ENCODE measurements at places on chromosomes 2 and 18. TPM values are rescaled to one million over a fixed set of nuclear protein-coding genes. Genes with fewer than 3 reads are reported as not detected.

GRCh38 chr2:226798422-226799210 lies 1.0 kb downstream of the IRS1 start:
- no peak for ATAC-seq

Gene REG1B
- total RNA-seq, result not detected

DNA sequence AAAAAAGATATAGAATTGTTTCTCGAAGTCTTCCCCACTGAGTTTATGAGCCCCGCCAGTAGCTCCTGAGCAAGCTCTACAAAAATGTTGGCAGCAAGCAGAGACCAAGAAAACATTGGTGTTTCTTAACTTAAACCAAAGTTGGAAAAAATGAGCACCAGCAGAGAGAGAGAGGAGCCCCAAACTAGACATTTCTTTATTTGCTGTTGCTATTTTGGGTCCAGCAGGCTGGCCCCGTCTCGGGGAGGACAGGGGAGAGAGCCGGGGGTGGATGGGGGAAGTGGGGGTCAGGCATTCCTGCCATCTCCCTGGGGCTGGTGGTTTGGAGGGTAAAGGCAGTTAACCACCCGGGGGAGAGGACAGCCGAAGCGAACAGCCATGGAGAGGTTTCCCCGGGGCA lies 113.0 kb downstream of the DYSF start:
- no peak for ATAC-seq

- ATAC-seq, result peak; percentile 44
These were observed 69.9 kb upstream of the MCFD2 start for GRCh38 chr2:46985512-46985911.

GRCh38 chr18:75428490-75428889 lies 987 bp upstream of the SMIM21 start:
- no peak for ATAC-seq

GRCh38 chr2:109374548-109375130 lies 239.1 kb downstream of the SEPTIN10 start:
- ATAC-seq, result no peak

DNA sequence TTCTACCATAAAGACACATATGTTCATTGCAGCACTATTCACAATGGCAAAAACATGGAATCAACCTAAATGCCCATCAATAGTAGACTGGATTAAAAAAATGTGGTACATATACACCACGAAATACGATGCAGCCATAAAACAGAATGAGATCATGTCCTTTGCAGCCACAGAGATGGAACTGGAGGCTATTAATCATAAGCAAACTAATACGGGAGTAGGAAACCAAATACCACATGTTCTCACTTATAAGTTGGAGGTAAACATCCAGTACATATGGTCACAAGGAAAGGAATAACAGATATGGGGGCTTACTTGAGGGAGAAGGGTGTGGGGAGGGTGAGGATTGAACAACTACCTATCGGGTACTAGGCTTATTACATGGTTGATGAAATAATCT lies 7.7 kb downstream of the HMSD start:
- ATAC-seq, result no peak

GRCh38 chr2:80506563-80506962 lies 202.0 kb upstream of the LRRTM1 start:
- ATAC-seq, result no peak

DNA sequence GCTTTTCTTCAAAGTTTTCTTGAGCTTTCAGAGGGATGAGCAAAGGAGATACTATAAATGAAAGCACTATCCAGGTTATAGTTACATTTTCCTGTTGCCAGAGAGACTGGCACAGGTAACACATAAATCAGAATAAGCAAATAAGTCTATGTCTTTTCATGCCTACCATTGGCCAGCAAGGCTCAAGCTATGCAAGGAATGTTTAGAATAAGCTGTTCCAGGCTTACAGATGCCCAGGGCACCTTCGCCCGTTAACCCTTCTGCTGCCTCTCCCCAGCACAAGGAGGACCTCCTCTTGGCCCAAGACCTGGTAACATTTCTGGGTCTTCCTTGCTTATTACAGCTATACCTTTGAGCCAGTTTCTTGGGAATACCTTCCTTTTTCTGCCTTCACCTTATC lies 233.7 kb upstream of the MEIS1 start:
- no peak for ATAC-seq

GRCh38 chr2:174322746-174323145 lies 12.0 kb upstream of the SP9 start:
- no peak for ATAC-seq

- no peak for ATAC-seq
These were observed 121.3 kb upstream of the CD226 start for GRCh38 chr18:70068981-70069380.

- ATAC-seq, result no peak
These were observed 16.6 kb downstream of the CFLAR start for GRCh38 chr2:201132518-201132917.

DNA sequence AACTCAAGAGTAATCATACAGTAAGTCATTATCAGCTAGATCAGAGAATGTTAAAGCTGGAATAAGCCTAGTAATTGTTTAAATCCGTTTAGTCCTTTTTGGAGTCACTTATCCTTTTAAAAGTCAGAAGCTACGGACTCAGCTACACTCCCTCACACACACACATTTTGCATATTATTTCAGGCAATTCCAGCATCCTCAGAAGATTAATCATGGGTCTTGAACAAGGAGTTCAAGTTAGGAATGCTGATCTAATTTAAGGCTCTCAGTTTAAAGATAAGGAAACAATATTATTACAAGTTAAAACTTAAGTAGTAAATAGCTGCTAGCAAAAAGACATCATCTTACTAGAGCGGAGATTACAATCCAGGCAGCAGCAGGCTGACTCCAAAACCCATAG lies 74.3 kb downstream of the GTF3C3 start:
- no peak for ATAC-seq

DNA sequence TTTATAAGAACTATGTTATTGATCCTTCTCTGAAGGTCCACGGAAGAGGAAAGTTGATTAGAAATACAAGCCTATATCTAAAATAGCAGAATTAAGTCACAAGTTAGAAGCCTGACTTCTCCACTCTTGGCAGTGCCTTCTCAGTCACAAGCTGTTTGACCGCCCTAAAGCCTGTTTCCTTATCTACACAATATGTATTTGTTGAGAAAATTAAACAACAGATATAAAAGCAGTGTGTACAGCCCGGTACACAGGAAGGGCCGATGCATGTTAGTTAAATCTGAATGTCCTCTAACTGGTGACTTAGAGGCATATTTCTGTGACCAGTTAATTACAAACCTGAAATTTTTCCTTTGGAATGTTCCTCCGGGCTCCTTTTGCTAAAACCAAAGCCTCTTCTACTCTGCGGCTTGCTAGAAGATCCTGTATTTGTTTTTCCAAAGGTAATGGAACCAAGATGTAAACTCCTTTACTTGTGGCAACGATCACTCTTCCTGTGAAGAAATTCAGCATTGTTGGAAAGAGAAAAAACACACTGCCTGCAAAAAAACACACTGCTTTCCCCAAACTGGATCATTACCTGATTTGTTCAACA lies 33.4 kb downstream of the TGFBRAP1 start:
- ATAC-seq, result no peak

DNA sequence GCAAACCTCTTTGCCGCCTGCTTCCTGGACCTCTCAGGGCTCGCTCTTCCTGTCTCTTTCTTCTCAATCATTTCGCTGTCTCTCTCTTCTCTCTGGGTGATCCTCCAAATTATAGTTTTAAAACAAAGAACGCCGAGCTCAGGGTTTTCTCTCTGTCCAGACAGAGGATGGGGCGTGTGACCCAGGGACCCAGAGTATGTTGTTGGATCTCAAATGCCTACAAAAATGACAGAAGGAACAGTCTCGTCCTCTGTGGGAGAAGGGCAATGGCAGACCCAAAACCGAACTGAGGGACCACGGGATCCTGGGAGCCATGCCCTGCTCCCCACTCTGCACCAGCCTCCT lies 88.5 kb downstream of the EIPR1 start:
- no peak for ATAC-seq

GRCh38 chr2:230688490-230688889 lies 24.2 kb upstream of the CAB39 start:
- no peak for ATAC-seq

Gene ZNF892
- 1.3 TPM for total RNA-seq

Gene FAM237A
- not detected for total RNA-seq

GRCh38 chr2:133063775-133064174 lies 393.8 kb upstream of the LYPD1 start:
- ATAC-seq, result no peak

Gene RAB6D
- not detected for total RNA-seq

Gene TEX44
- total RNA-seq, result not detected

Gene SPATA3
- total RNA-seq, result not detected

DNA sequence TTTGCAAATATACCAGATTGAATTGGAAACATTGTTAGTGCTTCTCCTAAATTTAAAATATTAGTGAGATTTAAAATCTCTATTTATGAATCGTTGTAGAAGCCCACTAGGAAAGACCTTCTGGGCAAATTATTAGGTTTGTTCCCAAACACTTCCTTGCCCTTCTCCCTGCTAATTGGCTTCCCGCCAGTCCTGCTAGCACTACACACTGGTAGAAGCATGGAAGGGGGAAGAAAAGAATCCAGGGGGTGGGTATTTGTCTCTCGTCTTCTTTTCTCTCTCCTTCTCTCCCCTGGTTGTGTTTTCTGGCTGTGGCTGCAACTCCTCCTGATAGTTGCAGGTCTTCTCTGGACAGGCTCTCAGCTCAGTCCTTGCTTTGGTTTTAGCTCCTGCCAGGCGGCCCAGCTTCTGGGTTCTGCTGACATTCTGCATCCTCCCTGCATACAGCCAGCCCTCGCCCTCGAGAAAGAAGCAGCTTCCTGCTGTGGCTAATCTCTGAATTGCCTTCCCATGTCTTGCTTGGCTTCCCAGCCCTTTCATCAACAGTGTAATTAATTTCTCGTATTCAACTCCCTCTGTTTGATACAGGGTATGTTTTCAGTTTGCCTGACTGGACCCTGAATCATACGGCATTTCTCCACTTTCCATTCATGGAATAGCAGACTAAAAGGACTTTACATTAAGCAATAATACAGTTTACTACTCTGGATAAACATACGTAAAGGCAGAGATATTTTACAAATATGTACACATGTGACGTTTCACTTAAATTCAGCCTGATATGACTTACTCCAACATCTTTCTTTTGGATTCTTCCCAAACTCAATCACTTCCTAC lies 6.9 kb upstream of the PARD3B start:
- ATAC-seq, result no peak

Gene SLC9A2
- 0.20 TPM for total RNA-seq

GRCh38 chr2:181887045-181887444 lies 4.5 kb upstream of the ITPRID2 start:
- no peak for ATAC-seq

DNA sequence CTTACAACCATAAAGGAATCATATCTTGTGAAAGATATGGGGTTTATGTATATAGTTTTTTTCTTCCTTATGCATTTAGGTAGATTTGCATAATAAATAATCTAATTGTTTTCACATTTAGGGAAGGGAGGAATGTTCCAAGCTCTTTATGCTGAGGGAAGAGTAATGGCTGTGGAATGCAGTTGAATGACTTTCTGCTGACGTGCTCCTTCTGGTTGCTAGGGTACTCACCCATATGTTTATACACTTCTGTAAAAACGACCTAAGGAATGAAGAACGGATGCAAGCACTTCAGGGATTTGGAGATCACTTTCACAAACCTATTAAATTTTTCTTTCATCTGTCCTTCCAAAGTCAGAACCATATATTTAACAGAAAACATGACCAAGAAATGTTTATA lies 29.2 kb upstream of the PPP4R1 start:
- peak; percentile 85 for ATAC-seq

DNA sequence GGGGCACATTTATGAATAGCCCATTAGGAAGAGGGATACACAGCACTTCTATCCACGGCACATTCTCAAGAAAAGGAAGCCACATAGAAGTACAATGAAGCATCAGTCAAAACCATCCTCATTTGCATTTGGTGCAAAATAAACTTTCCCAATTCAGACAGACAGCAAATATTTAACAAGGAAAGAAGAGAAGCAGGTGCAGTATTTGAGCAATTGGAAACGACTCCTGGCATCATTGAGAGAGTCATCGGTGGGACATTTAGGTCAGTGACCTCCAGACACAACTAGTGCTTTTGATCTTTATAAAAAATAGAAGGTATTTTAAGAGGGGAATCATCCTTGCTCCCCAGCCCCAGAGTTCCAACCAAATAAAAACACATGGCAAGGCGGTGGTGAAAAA lies 118.0 kb downstream of the MREG start:
- no peak for ATAC-seq

Gene CDH20
- not detected for total RNA-seq

DNA sequence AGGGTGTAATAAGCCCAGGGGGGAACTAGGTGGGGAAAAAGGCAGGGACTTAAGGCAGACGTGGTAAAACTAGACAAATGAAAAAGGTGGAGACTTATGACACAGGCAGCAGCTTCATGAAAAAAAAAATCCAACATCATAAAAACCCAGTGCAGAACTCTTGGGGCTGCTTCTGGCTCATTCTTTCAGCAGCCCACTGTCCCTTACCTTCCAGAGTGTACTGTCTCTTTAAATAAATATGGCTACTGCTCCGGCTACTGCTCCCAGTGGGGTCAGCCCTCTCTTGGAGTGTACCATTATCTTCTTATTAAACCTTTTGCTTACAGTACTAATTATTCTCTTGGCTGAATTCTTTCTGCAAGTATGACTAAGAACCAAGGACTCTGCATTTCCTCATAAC lies 699.5 kb downstream of the DSC3 start:
- ATAC-seq, result no peak

DNA sequence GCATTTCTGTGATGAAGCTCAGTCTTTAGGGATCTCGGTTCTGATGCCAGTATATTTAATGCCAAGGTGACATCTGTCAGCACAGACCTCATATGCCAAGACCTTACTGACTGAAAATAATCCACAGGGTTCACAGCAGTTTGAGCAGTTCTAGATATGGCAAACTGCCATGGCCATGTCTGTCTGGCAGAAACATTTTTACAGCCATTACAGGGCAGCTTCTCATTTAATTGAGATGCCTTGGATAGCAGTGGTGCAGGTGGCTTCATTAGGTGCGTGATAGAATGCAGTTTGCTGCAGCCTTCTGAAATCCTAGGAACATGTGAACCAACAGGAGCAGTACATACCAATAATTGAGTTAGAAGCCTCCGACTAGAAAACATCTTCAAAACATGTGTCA lies 510.6 kb downstream of the XIRP2 start:
- ATAC-seq, result no peak

Gene RAPGEF4
- total RNA-seq, result 3.3 TPM

DNA sequence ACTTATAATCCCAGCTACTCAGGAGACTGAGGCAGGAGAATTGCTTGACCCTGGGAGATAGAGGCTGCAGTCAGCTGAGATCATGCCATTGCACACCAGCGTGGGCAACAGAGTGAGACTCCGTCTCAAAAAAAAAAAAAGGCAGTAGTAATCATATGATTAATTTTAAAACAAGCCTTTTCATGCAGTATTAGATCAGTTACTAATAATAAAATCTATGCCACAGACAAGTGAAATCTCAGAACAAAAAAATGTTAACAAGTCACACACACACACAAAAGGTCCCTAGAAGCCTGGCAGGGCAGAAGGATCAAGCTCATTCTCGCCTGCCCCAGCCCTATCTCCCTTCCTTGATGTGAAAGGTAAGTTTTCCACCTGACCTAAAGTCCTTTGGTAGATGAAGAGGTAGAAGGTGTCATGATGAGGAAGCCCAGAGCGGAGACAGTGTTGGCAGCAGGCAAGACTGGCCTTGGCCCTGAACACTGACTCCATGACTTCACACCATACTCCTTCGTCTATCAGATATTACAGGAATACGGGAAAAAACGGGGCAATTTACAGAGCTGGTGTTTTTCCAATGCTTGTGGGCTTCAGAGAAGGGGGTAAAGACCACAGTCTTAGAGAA lies 10.6 kb downstream of the KDSR start:
- no peak for ATAC-seq
